ENCODE measurements at places on chromosomes 7 and 10.

GRCh38 chr7:28086198-28086597 lies 94.4 kb downstream of the JAZF1 start:
- DNase-seq, result no peak

DNA sequence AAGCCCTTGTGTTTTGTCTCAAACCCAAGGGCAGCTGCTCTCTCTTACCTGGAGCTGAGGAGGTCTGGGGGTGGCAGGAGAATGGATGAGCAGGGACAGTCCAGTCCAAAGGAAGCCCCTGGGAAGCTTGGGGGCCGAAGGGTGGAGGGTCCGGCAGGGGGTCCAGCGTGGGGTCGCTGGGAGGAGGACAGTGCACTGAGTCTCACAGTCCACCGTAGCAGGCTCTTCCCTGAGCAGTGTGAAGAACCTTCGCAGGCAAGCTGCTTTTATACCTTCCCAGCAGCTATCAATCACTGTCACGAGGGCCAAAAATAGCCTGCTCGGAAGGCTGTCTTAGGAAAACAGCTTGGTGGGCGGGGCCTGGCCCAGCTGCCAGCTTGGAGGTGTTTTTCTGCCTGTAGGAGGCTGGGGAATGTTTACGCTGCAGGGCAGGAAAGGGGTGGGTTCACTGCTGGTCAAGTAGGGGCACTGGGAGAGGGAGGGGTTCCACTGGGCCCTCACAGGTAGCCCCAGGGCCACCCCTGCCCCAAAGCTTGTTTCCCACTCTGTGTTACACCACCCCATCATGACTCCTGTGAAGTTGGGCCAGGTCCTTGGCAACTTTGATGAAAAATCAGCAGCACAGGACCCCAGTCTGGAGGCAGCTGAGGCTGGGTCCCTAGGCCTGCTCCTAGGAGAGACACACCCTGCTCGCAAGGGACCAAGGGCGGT lies at the start of gene DEPP1:
Gene DEPP1 (minus strand): TSS at position 240 of the 711 bp plus-strand sequence. CDS start 779 bp downstream, outside the sequence.
- DNase-seq, result no peak

DNA sequence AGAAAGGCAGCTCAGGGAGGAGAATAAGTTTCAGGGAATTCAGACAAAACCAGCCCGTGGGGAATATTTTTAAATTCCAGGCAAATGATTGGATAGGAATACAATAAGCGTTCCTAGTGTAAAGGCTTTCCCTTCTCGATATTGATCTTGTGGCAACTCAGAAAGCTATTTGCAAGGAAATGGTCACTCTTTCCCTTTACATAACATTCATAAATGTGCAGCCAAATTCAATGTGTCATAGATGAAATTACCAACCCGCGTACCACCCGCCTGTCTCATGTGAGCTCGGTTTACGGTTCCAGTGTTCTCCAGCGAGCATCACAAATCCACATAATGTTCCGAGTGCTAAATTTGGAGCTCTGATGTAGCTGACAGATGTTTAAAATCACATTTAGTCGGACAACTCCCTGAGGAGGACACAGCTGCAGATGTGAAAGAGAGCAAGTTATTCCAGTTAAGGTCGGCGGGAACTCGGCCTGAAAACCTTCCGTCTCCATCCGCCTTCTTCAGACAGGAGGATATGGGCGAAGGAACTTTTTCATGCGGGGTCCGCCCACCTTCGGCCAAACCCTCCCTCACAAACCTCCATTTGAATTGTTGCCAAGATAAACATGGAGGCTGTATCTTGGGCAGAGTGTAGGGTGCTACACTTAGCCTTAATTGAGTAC lies 327.0 kb downstream of the RNLS start:
- DNase-seq, result no peak

- no peak for DNase-seq
Observed at GRCh38 chr10:58282615-58283014, 13.7 kb downstream of the CISD1 start.

DNA sequence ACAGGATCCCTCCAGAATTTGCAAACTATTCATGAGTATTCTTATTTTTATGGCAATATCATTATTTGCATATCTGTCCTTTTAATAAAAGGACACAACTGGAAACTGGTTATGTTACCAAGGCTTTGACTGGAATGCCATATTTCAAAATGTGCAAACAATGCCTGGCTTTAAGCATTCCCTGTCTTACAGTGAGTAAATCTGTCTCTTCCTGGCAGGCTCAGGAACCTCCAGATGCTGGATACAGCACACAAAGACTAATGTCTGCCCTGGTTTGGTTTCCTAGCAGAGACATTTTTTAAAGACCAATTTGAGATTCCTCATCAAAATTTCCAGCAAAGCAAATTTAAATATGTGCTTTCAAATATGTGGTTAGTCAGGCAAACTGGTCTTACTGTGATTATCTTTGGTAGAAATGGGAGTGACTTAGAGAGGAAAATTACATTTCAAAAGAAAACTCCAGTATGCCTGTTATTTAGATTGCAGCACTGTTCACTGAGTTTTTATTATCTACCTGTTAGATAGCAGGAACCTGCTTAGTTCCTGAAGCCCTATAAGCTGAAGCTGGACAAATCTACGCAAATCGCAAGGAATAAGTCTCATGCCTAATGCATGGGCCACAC lies 31.3 kb downstream of the RNF216 start:
- no peak for DNase-seq

- DNase-seq, result no peak
Observed at GRCh38 chr7:92830532-92831110, 5.8 kb downstream of the CDK6 start.

DNA sequence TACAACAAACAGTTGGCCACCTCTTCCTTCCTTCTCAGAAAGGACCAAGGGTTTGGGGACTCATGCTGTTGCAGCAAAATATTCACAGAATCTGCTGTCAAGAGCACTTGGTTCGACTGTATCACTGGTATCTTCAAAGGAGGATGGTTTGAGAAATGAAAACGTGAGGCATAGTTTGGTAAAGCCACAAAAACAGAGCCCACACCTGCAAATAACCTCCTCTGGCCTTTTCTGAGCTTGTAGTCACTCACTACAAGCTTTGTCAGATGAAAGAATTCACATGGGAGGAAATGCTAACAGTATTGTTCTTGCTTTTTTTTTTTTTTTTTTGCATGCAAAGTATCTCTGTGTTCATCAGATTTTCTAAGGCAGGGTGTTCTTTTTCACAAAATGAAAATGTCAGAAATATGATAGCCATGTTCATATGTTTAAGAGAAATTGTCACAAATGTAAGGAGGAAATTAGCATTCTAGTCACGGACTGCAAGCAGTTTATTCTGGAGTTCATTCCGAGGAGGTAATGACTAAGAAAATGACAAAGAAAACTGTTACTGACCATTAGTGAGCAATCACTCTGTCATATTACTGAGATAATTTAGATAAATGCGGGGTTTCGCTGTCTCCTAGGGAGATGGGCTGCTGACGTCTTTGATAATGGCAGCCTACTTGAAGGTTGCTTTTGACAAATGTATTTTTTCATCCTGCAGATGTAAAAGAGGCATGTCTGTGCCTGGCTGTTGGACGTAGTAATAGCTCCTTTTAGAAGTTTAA lies 117.8 kb upstream of the MYO3A start:
- no peak for DNase-seq

GRCh38 chr10:61321041-61321857 lies 131.9 kb downstream of the TMEM26 start:
- no peak for DNase-seq

DNA sequence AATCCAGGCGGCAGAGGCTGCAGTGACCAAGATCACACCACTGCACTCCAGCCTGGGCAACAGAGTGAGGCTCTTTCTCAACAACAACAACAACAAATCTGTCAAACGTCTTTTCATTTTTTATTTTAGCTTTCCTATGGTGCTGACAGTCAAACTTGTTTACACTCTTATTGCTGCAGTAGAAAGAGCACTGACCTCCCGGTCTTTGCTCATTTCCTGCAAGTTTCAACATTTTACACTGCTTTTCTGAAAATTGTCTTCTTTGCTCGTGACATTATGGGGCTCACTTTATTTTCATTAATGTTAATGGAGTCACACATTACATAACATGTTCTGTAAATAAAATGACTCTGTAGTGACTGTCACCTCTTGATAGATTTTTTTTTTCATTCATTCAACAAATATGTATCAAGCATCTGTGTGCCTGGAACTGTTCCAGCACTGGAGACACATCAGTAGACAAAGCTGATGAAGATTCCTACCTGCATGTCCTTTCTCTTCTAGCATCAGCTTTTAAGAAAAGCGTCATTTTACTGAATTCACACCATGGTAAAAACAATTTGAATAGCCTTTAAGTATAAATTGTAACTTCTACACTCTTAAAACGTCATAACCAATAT lies 277.3 kb downstream of the CELF2 start:
- DNase-seq, result no peak

DNA sequence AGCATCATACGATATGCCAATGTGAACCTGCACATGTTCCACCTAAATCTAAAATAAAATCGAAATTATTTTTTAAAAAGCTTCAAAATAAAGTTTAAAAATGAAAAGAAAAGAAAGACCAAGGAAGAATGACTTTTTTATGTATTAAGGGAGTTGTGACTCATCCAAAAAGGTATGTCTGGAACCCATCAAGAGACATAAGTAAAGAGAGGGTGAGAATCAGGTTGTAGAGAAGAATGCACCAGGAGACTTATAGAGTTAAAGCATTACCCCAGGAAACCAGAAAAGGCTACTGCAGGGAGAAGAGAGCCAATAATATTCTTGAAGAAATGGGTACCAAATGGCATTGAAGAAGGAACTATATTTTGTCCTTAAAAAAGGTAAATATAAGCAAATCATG lies 69.8 kb downstream of the CTTNBP2 start:
- no peak for DNase-seq

DNA sequence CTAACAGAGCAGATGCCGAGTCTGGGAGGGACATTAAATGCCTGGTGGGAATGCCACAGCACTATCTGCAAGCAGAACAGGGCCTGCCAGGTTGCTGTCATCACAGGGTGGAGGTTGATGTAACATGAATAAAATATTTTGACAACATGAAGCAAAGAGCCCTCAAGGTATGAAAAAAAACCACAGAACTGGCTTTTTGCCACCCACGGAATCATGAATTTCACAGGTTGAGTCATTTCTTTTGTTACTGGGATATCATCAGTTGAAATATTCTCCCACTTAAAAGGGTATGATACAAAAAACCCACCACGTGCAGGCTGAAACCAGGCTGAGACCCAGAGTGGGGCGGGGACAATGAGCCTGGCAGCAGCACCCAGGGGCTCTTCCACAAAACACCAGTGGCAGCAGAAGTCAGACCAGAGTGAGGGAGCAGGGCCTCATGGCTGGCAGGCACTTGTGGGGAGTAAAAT lies 220.1 kb downstream of the TNS3 start:
- no peak for DNase-seq

GRCh38 chr7:17031906-17032551 lies 150.2 kb upstream of the AGR3 start:
- DNase-seq, result no peak

- no peak for DNase-seq
Observed at GRCh38 chr10:45403151-45403550, 29.1 kb downstream of the ALOX5 start.

DNA sequence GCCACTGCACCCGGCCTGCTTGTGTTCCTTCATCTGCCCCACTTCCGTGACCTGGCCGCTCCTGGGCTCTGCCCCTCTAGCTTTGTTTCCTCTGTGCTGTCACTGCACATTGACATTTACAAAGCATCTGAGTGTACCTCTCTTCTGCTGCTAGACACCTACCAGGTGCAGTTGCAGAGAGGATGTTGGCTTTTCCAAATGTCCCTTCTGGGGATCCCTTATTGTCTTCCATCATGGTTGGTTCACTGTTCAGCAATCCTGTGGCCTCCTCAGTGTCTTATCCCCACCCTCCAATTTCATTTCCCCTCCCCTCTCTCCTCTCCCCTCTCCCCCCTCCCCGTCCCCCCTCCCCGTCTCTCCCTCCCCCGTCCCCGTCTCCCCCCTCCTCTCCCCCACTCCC lies 13.8 kb downstream of the VWA2 start:
- DNase-seq, result no peak

DNA sequence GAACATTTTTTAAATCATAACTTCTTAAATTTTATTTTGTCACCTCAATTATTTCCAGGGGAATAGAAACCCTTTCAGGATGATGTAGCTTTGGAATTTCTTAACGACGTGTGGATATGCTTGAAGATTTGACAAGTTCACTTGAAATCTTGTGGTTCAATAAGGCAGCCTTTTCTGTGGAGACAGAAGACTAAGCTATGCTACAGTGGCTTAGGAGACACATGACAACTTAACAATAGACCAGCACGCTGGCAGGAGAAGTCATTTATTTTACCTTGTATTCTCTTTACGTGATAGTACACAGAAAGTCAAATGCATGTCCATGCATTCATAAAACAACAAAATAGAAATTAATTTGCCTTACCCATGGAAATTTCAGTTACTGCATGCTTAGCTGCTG lies 181.6 kb downstream of the GRM3 start:
- no peak for DNase-seq

- DNase-seq, result no peak
Observed at GRCh38 chr10:130458509-130458908, 322.3 kb downstream of the GLRX3 start.

DNA sequence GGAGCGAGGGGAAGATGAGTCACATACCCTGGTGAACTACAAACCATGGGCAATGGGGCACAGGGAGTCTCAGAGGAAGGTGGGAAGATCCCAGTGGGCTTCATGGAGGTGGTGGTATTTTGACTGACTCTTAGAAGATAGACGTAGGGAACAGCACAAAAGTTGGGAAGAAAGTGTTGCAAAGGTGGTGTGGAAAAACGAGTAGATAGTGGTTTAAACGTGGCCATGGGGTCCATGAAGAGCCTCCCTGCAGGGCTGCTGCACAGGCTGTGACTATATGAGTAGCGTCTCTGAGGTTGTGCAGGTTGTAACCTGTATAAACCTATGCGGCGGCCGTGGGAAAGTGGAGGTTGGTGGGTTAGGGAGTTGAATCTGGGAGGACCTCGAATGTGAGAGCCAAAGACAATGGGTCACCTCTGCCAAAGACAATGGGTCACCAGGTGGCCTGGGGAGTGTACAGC lies 13.8 kb downstream of the LZTS2 start:
- no peak for DNase-seq

GRCh38 chr7:137342828-137343261 lies 688 bp downstream of the PTN start:
- no peak for DNase-seq

DNA sequence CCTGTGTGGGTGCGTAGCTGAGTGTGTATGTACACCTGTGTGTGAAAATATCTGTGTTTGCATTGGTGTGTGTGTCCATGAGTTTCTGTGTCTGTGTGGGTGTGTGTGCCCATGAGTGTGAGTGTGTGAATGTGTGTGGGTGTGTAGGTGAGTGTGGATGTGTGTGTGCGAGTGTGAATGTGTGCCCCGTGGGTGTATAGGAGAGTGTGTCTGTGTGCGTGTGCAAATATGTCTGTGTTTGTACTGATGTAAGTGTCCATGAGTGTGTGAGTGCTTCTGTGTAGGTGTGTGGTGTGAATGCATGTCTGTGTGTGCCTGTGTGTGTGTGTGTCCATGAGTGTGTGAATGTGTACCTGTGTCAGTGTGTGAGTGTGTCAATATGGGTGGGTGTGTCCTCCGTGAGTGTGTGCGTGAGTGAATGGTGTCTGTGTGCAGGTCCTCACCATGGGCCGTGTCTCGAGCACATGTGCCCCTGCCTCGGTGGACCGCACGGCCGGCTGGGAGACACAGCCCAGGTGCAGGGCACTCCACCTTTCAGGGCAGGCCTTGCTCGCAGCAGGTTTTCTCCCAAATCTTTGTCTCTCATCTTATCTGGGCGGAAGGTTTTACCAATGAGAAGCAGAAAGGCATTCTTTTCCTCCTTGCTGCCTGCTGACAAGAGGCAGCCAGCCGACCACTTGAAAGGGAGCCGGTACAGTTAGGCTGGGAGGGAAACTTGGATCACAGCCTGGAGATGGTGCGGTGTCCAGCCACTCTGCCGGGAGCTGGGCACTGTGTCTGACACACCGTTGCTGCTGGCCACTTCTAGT lies 107.1 kb upstream of the FAM20C start:
- DNase-seq, result no peak

GRCh38 chr7:76356823-76357222 lies 2.0 kb downstream of the YWHAG start:
- no peak for DNase-seq

Measured in activated CD8-positive, alpha-beta memory T cell treated with anti-CD3 and anti-CD28 coated beads for 1 hour (primary cell).